ENCODE measurements at places on chromosomes 3 and 15.

GRCh38 chr3:176415661-176416295 lies 781.5 kb downstream of the TBL1XR1 start:
- DNase-seq = no peak

- DNase-seq = no peak
These were observed 52.0 kb downstream of the TPRA1 start for GRCh38 chr3:127538569-127538968.

- DNase-seq = no peak
These were observed 209.5 kb upstream of the LRRN1 start for GRCh38 chr3:3589715-3590130.

DNA sequence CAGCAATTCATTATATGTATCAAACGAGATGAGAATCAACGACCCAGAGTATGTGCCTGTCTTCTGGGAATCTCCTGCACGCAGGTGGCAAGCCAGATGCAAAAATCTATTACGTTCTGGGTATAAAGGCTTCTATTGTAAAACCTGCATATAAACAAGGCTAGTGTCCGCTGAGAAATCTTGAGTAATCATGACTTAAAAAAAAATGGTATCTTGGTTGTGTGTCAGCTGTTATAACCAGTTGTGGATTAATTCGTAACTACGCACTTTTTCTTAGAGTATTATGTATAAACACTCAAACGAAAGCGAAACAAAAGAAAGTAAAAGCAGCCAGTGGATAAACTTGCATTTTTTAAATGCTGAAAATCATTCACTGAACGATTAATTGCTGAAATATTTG lies 509.1 kb downstream of the RSL24D1 start:
- DNase-seq = no peak

Measured in activated T-helper 1 cell treated with anti-CD3 and anti-CD28 coated beads, Interleukin-2, amount 50 U/mL, for 16 hours (primary cell).